ENCODE measurements at places on chromosomes 7 and 10.
A peak's percentile ranks its signal among the peaks of the same experiment; 100 is the strongest.

DNA sequence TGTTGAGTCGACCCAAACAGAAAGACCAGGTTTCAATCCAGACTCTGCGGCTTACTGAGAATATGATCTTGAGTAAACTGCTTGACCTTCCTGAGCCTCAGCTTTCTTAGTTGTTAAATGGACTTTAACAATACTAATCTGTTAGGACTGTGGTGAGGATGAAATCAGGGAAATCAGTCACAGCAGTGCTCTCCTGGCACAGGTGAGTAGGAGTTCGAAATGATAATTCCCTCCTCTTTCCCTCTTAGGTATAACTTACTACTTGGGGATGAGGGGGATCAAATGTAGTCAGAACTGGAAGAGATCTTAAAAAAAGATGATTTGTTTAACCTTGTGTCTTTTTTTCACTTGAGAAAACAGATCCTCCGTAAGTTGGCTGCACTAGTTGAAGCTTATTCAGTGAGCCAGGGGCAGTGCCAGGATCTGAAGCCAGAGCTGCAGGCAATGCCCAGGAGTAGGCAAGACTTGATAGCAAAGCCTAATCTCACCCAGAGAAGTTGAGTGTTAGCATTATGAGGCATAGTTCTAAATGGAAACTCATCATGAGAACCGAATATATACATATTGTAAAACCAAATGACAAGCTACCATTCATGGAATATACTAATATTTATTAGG, 1.8 kb upstream of the MAGI2 start:
- DNase-seq, result no peak

DNA sequence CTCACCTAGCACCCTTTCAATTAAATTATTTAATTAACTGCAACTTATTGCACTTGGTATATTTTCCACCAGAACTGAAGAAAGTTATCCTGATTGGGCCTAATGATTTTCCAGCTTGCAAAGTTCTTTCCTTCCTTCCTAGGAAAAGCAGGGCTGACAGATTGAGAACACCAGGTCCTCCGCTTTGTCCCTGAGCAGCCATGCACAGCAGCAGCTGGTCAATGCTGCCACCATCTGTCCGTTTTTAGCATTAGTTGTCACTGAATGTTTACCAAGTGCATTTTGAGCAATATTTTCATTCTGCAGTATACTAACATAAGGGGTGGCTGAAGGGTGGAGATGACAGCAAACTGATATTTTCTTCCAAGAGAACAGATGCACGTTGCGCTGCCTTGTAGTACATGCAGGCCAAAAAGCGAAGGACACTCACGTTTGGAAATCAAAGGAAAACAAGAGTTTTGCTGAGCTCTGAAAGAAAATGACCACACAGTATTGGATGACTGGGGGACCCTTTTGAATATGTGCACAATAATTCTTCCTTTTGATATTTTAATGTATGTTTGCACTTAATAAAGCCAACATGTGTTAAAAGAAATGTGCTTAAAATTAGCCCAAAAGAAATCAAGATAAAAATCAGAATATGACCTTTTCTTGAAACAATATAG, 248.8 kb upstream of the PTN start:
- no peak for DNase-seq

DNA sequence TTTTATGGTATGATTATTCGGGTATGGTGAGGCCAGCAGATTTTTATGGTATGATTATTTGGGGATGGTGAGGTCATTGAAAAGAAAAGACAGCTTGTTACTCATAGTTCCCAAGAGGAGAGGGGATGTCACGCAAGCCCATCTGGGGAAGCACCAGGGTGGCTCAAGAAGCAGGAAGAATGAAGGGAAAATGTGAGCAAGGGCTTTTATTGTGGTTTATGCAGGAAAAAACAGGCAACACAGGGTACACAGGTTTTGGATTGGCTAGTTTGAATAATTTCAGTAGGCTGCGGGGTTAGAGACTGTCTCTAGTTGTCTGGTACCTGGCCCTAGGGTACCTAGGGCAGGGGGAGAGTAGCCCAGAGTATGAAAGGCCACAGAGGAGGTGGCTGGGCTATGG, 26.8 kb upstream of the DGKI start:
- DNase-seq, result no peak

DNA sequence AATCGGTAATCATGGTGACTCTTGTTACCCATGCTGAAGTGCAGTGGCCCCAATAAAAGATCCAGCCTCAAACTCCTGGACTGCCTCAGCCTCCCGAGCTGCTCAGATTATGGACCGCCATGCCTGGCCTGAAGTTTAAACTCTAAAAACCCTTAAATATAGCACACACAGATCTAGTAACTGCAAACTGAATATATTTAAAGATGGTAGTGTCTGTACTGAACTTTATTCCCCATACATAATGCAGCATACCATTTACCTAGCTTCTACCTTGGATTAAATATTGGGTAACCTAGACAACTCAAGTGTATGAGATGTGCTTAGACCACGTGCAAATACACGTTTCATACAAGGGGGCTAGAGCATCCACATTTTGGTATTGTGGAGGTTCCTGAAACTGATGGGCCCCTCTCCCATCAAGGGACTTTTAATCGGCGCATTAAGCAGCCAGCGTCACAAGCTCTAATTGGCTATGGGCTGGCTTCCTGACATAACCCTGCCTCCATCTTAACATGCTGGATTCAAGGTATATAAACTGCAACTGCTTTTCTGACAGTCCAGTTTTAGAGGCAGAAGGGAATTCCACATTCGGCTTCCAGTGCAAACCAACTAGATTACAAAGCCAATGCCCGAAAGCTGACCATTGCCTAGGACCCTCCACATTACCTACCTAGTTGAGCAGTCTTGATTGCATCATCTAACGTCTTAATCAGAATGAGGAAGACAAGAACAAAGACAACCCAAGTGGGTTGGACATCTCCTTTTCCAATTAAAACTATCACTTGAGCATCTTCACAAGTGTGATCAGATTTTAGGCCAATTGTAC, 13.0 kb downstream of the HNRNPA2B1 start:
- DNase-seq, result peak; percentile 55

DNA sequence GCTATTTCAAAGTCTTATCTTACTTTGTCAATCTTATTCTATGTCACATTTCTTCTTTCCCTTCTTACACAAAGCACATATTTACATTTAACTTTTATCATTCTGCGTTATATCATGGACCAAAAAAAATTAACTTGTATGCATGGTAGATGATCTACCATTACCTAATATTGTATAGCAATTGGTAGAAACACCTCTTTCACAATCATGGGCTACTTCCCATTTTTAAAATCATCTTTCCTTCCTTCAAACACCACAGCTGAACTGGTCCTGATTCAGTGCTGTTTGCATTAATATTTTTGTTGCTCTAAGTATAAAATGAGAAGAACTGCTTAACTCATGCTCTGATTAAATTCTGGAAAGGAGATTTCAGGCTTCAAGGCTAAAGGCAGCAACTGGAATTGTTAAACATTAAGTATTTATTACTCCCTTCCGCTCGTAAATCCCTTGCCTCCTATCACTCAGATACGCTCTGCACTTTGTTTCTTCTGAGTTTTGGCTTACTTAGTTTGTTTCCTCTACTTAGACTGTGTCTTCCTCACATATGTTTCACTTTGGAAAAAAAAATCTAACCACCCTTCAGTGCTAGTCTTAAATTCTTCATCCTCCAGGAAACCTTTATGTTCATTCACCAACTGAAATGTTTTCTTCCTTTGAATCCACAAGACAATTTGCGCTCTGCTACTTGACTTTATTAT, 901.4 kb downstream of the PCDH15 start:
- DNase-seq, result no peak

GRCh38 chr7:28296571-28297483, 115.5 kb upstream of the CREB5 start:
- DNase-seq, result peak; percentile 20

- no peak for DNase-seq
Measured at GRCh38 chr7:159078193-159078910, 66.3 kb downstream of the VIPR2 start.
